ENCODE measurements at places on chromosomes 11 and 22. TPM values are rescaled to one million over a fixed set of nuclear protein-coding genes. Genes with fewer than 3 reads are reported as not detected.
A peak's percentile ranks its signal among the peaks of the same experiment; 100 is the strongest.

- H3K4me3 ChIP-seq, result peak overlapping the region; percentile 99
- H3K4me1 ChIP-seq, result peaks cover 86% of the 10 kb centered on the region
- peaks cover 48% of the 10 kb centered on the region for H3K36me3 ChIP-seq
- no peaks in the 10 kb centered on the region for H3K27me3 ChIP-seq
Observed at GRCh38 chr22:30245181-30245984, 1.2 kb downstream of the LIF start.

DNA sequence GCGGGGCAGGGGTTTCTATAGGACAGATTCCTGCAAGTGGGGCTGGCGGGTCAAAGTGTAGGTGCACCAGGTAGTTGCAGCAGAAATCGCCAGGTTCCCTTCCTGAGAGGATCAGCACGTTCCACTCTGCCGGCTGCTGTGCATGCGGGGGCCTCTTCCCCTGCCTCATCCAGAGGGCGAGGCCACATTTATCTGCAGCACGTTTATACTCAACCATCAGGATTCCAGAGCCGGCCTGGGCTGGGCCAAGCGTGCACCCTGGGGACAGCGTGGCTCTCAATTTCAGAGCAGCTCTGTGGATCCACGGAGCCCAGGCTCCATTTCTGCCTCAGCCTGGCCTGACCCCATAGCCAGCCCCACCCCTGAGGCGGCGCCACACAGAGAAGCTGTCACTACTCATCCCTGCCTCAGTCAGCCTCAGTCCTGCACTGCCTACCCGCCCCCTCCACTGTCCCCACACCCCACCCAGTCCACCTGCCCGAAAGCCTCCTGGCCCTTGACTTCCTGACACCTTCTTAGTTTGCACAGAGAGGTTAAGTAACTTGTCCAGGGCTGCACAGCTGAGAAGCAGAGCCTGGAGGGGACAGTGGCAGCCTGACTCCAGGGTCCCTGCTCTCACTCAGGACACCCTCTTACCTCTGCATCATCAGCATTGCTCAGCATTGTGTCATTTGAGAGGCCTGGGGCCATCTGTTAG lies 45.9 kb upstream of the RTL6 start:
- H3K27me3 ChIP-seq, result peaks cover 5% of the 10 kb centered on the region
- no peaks in the 10 kb centered on the region for H3K4me1 ChIP-seq
- H3K27ac ChIP-seq, result no peak overlapping the region
- H3K36me3 ChIP-seq, result no peaks in the 10 kb centered on the region
- H3K4me3 ChIP-seq, result no peak overlapping the region

- no peak overlapping the region for H3K27ac ChIP-seq
- H3K27me3 ChIP-seq, result peaks cover 20% of the 10 kb centered on the region
- DNase-seq, result peak; percentile 52
- no peaks in the 10 kb centered on the region for H3K4me1 ChIP-seq
Observed at GRCh38 chr22:22770280-22770871, 117.2 kb upstream of the IGLL5 start.

- no peaks in the 10 kb centered on the region for H3K27me3 ChIP-seq
- H3K4me1 ChIP-seq, result no peaks in the 10 kb centered on the region
- H3K27ac ChIP-seq, result no peak overlapping the region
Observed at GRCh38 chr11:29263971-29264682, 752.7 kb downstream of the KCNA4 start.

GRCh38 chr11:114057605-114058004 lies 1.9 kb upstream of the ZBTB16 start:
- no peak overlapping the region for H3K27ac ChIP-seq
- H3K36me3 ChIP-seq, result no peaks in the 10 kb centered on the region
- H3K4me1 ChIP-seq, result peaks cover 13% of the 10 kb centered on the region
- H3K27me3 ChIP-seq, result peaks cover 69% of the 10 kb centered on the region

DNA sequence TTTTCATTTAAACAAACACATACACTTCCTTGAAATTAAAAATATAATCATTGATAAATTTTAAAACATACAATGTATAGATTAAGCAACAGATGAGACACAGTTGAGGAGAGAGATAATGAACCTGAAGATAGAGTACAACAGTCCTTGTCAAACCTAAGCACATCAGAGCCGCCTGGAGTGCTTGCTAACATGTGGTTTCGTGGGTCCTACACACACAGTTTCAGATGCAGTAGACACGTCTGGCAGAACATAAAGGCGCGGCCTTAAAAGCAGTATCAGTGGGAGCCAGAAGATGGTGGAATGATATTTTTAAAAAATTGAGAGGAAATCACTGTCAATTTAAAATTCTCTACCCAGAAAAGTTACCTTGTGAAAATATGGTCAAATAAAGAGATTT lies 134.4 kb downstream of the MPPED1 start:
- no peak overlapping the region for H3K27ac ChIP-seq
- H3K36me3 ChIP-seq, result no peaks in the 10 kb centered on the region
- no peaks in the 10 kb centered on the region for H3K4me1 ChIP-seq
- H3K4me3 ChIP-seq, result no peak overlapping the region

DNA sequence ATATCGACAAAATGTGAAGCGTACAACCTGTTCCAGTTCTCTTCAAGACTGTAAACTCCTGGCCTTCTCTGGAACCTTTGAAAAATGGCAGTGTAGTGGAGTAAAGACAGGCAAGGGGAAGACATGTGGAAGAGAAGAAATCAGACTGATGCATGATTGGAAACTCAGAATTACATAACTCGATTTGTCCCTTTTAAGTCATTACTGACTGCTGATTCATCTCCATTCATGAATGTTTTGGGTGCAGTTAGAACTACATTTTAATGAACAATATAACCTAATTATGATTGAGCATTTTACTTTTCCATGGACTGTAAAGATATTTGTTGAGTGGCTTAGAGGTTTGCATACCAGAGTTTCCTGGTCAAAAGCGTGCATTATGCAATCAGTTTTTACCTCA lies 32.9 kb downstream of the FAT3 start:
- H3K4me1 ChIP-seq, result no peaks in the 10 kb centered on the region
- no peaks in the 10 kb centered on the region for H3K36me3 ChIP-seq
- no peaks in the 10 kb centered on the region for H3K27me3 ChIP-seq
- H3K4me3 ChIP-seq, result no peak overlapping the region
- DNase-seq, result no peak

GRCh38 chr11:48014917-48015316 lies 34.6 kb downstream of the PTPRJ start:
- no peak for DNase-seq
- no peaks in the 10 kb centered on the region for H3K27me3 ChIP-seq
- peak overlapping the region; percentile 78 for H3K27ac ChIP-seq
- H3K4me1 ChIP-seq, result peaks cover 89% of the 10 kb centered on the region

DNA sequence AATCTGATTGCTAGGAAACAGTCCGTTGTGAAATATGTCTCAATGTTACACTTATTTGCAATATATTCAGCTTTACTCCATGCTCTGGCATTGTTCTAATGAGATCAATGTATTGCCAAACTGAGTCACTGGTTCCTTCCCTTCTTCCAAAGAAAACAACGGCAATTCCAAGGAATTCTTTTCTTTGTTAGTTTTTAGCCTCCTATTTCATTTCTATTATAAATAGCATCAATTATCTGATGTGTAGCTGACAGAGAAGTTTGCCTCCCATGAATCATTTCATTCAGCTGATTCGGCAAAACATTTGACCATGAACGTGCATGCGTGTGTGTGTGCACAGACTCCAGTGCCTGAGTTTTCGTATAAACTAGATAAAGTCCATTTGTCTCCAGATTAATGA lies 346.8 kb downstream of the ETS1 start:
- H3K27me3 ChIP-seq, result no peaks in the 10 kb centered on the region
- H3K4me3 ChIP-seq, result no peak overlapping the region
- H3K4me1 ChIP-seq, result peaks cover 19% of the 10 kb centered on the region
- DNase-seq, result no peak
- H3K27ac ChIP-seq, result no peak overlapping the region

GRCh38 chr11:110973401-110973980 lies 261.3 kb upstream of the ARHGAP20 start:
- no peaks in the 10 kb centered on the region for H3K36me3 ChIP-seq
- H3K27me3 ChIP-seq, result no peaks in the 10 kb centered on the region
- no peak for DNase-seq

DNA sequence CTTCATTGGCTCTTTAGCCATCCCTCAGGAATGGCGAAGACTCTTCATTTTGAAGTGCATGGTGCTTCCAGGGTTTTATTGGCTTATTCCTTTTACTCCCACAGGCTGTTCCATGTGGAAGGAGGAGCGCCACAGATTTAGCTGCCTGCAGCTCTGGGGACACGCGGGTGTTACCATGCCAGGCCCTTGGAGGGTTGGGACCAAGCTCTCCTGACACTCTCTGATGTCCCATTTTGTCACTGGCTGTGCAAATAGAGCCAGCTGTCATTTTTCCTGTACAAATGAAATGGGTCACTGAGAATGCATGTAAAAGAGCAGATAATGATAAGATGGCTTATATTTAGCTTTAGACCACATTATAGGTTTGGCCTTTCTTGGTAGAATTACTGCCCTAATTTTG lies 9.2 kb downstream of the THYN1 start:
- DNase-seq, result no peak
- peaks cover 49% of the 10 kb centered on the region for H3K36me3 ChIP-seq
- H3K27ac ChIP-seq, result no peak overlapping the region
- no peak overlapping the region for H3K4me3 ChIP-seq
- H3K4me1 ChIP-seq, result peaks cover 3% of the 10 kb centered on the region

DNA sequence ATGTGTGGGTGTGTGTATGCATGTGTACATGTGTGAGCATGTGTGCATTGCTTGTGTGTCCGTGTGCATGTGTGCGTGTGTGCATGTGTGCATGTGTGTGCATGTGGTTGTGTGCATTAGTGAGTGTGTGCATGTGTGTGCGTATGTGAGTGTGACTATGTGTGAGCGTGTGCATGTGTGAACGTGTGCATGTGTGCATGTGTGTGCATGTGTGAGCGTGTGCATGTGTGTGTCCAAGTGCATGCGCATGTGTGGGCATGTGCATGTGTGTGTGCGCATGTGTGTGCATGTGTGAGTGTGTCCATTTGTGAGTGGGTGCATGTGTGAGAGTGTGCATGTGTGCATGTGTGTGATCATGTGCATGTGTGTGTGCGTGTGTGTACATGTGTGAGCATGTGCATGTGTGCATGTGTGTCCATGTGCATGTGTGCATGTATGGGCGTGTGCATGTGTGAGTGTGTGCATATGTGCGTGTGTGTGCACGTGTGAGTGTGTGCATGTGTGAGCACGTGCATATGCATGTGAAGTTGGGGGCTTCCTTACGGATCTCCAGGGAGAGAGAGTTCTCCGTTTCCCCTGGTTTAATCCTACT lies 95.8 kb downstream of the ST3GAL4 start:
- no peak overlapping the region for H3K4me3 ChIP-seq
- no peak overlapping the region for H3K27ac ChIP-seq
- H3K36me3 ChIP-seq, result peaks cover 3% of the 10 kb centered on the region
- DNase-seq, result no peak
- no peaks in the 10 kb centered on the region for H3K27me3 ChIP-seq

- no peak for DNase-seq
- H3K4me3 ChIP-seq, result no peak overlapping the region
- H3K4me1 ChIP-seq, result no peaks in the 10 kb centered on the region
- H3K27me3 ChIP-seq, result peaks cover 3% of the 10 kb centered on the region
- H3K36me3 ChIP-seq, result no peaks in the 10 kb centered on the region
Observed at GRCh38 chr11:126834573-126834972, 166.0 kb downstream of the KIRREL3 start.

- H3K27ac ChIP-seq, result no peak overlapping the region
- H3K4me3 ChIP-seq, result no peak overlapping the region
- H3K36me3 ChIP-seq, result no peaks in the 10 kb centered on the region
- H3K4me1 ChIP-seq, result no peaks in the 10 kb centered on the region
Observed at GRCh38 chr11:42296910-42297309, 837.5 kb upstream of the LRRC4C start.

GRCh38 chr11:111792314-111792713 lies 26.1 kb upstream of the PPP2R1B start:
- no peak for DNase-seq
- peaks cover 10% of the 10 kb centered on the region for H3K4me1 ChIP-seq
- H3K36me3 ChIP-seq, result peaks cover 12% of the 10 kb centered on the region
- no peaks in the 10 kb centered on the region for H3K27me3 ChIP-seq

- DNase-seq, result no peak
- H3K27ac ChIP-seq, result no peak overlapping the region
- H3K36me3 ChIP-seq, result no peaks in the 10 kb centered on the region
Observed at GRCh38 chr11:8036002-8036802, 44.8 kb upstream of the TUB start.

- peaks cover 10% of the 10 kb centered on the region for H3K4me1 ChIP-seq
- peaks cover 32% of the 10 kb centered on the region for H3K36me3 ChIP-seq
- H3K4me3 ChIP-seq, result no peak overlapping the region
- peak overlapping the region; percentile 74 for H3K27ac ChIP-seq
- H3K27me3 ChIP-seq, result no peaks in the 10 kb centered on the region
Observed at GRCh38 chr11:16759857-16760508, 21.5 kb downstream of the C11orf58 start.

GRCh38 chr11:129578006-129578405 lies 202.4 kb downstream of the BARX2 start:
- H3K27me3 ChIP-seq, result no peaks in the 10 kb centered on the region
- no peak overlapping the region for H3K27ac ChIP-seq
- no peak overlapping the region for H3K4me3 ChIP-seq
- H3K36me3 ChIP-seq, result no peaks in the 10 kb centered on the region

The GAS2L1 gene
- total RNA-seq, result 5.1 TPM

The SYCE3 gene
- total RNA-seq, result 0.87 TPM

The KRTAP5-11 gene
- not detected for total RNA-seq

The TMEM45B gene
- 0.84 TPM for total RNA-seq

The SLC22A6 gene
- not detected for total RNA-seq

The VSIG10L2 gene
- not detected for total RNA-seq

The MMP12 gene
- not detected for total RNA-seq

The GLYAT gene
- not detected for total RNA-seq

All from activated CD4-positive, alpha-beta T cell treated with anti-CD3 and anti-CD28 coated beads, Interleukin-2, amount 10 ng/mL, durations not matched to agents 7 days and 5 days (primary cell).